ENCODE measurements at places on chromosomes 3 and 15.
A peak's percentile ranks its signal among the peaks of the same experiment; 100 is the strongest.

DNA sequence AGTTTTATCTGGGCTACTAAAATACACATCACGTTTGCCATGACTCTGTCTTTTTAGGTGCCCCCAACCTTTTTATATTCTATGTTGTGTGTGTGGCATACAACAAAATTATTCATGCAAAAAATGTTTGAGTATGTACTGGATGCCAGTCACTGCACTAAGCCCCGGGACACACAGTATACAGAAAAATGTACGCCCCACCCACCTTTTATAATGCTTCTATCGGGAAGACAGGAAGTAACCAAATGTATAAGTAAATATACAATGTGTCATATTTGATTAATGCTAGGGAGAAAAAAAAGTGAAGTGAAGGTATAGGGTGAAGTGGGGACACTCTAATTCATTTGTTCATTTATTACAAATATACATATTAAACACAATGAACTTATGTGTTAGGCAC, 503.4 kb upstream of the MDFIC2 start:
- no peak overlapping the region for H3K27ac ChIP-seq
- H3K36me3 ChIP-seq, result no peaks in the 10 kb centered on the region
- no peak overlapping the region for H3K4me3 ChIP-seq
- DNase-seq, result no peak
- no peaks in the 10 kb centered on the region for H3K4me1 ChIP-seq

DNA sequence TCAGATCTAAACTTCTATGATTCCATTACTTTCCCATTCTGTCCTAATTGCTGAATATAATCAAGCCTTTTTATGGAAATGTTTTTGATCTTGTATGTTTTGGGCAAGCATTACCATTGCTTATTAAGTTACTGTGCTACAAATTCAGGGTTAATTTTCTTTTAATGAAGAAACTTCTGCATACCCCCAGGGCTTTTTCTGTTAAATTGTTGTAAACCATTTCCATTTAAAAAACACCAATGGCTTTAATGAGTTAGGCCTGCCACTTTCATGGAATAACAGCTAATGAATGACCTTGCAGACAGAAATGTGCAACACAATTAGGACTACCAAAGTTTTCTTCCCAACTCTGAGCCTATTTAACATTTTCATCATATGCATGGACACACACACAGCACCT, 150.0 kb downstream of the DIPK2A start:
- no peaks in the 10 kb centered on the region for H3K36me3 ChIP-seq
- no peak for DNase-seq
- H3K27ac ChIP-seq, result no peak overlapping the region

- peaks cover 37% of the 10 kb centered on the region for H3K4me1 ChIP-seq
- peak overlapping the region; percentile 96 for H3K27ac ChIP-seq
- peaks cover 37% of the 10 kb centered on the region for H3K36me3 ChIP-seq
Measured at GRCh38 chr15:43792761-43793476, 799 bp downstream of the SERF2 start.

GRCh38 chr3:128592864-128593263, 57.8 kb downstream of the RPN1 start:
- DNase-seq, result no peak
- H3K36me3 ChIP-seq, result no peaks in the 10 kb centered on the region
- H3K27ac ChIP-seq, result no peak overlapping the region
- H3K4me1 ChIP-seq, result no peaks in the 10 kb centered on the region

DNA sequence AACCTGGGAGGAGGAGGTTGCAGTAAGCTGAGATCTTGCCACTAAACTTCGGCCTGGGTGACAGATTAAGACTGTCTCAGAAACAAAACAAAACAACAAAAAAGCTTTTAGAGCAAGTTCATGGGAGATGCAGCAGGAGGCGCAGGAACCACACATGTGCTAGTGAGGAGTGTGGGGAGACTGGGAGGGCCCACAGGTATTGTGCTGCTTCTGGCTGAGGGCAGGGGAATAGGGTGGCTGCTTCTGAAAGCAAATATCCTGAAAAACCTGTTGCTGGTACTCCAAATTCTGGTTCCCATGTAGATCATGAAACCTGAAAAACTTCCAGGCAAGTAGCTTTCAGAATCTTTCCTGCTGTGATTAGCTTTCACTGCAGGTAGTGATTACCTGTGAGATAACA, 22.1 kb downstream of the TYRO3 start:
- H3K27ac ChIP-seq, result no peak overlapping the region
- H3K4me3 ChIP-seq, result no peak overlapping the region
- H3K4me1 ChIP-seq, result peaks cover 13% of the 10 kb centered on the region
- peaks cover 5% of the 10 kb centered on the region for H3K27me3 ChIP-seq
- no peak for DNase-seq
- no peaks in the 10 kb centered on the region for H3K36me3 ChIP-seq

- no peaks in the 10 kb centered on the region for H3K4me1 ChIP-seq
- H3K27ac ChIP-seq, result no peak overlapping the region
- DNase-seq, result no peak
- no peaks in the 10 kb centered on the region for H3K36me3 ChIP-seq
Measured at GRCh38 chr15:49918121-49918520, 200.9 kb downstream of the ATP8B4 start.

DNA sequence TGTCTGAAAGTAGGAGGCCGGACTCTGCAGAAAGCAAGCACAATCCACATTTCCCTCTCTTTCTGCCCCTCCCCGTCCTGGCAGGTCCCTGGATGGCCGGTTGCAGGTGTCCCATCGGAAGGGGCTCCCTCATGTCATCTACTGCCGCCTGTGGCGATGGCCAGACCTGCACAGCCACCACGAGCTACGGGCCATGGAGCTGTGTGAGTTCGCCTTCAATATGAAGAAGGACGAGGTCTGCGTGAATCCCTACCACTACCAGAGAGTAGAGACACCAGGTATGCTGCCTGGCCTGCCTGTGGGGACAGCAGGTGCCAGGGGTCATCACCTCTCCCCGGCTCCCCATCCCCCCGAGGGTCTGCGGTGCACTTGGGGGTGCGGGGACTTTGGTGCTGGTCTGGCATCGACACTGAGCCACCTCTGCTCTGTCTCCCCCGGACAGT, 89.6 kb downstream of the AAGAB start:
- no peak for DNase-seq
- no peak overlapping the region for H3K27ac ChIP-seq
- H3K27me3 ChIP-seq, result no peaks in the 10 kb centered on the region
- no peaks in the 10 kb centered on the region for H3K4me1 ChIP-seq
- no peak overlapping the region for H3K4me3 ChIP-seq

DNA sequence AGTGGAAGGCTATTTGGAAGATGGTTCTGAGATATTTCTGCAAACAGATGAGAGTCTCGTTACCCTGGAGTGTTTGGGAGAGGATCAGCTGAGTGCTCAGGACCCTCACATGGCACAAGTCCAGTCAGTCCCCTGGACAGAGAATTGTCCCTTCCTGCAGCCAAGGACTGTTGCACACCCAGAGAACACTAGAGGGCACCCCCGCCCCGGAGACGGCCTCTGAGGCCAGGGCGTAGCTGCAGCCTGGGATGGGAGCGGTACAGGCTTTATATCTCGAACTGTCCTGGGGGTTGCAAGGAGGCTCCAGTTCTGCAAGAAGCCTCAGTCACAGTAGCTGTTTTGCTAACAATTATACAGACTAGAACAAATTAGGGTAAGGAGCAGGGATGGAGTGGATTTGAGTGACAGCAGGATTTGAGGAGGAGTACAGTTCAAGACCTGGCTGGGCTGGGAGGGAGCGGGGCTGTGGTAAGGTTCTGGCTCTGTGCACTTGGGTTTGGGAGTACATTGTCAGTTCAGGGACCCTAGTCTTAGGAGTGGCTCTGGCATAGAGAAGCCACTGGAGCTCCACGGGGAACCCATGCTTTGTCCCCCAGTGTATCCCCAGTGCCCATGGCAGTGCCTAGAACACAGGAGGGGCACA, 67.6 kb upstream of the HACD2 start:
- H3K4me1 ChIP-seq, result no peaks in the 10 kb centered on the region
- H3K27ac ChIP-seq, result no peak overlapping the region
- no peaks in the 10 kb centered on the region for H3K27me3 ChIP-seq
- H3K4me3 ChIP-seq, result no peak overlapping the region

GRCh38 chr3:159877924-159878323, 110.7 kb upstream of the IL12A start:
- DNase-seq, result no peak
- no peak overlapping the region for H3K27ac ChIP-seq
- no peak overlapping the region for H3K4me3 ChIP-seq
- H3K27me3 ChIP-seq, result peaks cover 5% of the 10 kb centered on the region

- H3K27me3 ChIP-seq, result no peaks in the 10 kb centered on the region
- peaks cover 30% of the 10 kb centered on the region for H3K36me3 ChIP-seq
- H3K27ac ChIP-seq, result peak overlapping the region; percentile 89
- H3K4me3 ChIP-seq, result peak overlapping the region; percentile 99
Measured at GRCh38 chr3:32952369-32953077, 1.1 kb downstream of the CCR4 start.

GRCh38 chr15:78977091-78977571, 32.3 kb upstream of the CTSH start:
- no peaks in the 10 kb centered on the region for H3K4me1 ChIP-seq
- DNase-seq, result no peak
- H3K27ac ChIP-seq, result no peak overlapping the region
- no peak overlapping the region for H3K4me3 ChIP-seq
- H3K36me3 ChIP-seq, result no peaks in the 10 kb centered on the region

- no peak overlapping the region for H3K4me3 ChIP-seq
- peaks cover 2% of the 10 kb centered on the region for H3K27me3 ChIP-seq
- H3K4me1 ChIP-seq, result no peaks in the 10 kb centered on the region
- DNase-seq, result peak; percentile 15
- no peak overlapping the region for H3K27ac ChIP-seq
- no peaks in the 10 kb centered on the region for H3K36me3 ChIP-seq
Measured at GRCh38 chr3:120198305-120198878, 86.6 kb downstream of the GPR156 start.

DNA sequence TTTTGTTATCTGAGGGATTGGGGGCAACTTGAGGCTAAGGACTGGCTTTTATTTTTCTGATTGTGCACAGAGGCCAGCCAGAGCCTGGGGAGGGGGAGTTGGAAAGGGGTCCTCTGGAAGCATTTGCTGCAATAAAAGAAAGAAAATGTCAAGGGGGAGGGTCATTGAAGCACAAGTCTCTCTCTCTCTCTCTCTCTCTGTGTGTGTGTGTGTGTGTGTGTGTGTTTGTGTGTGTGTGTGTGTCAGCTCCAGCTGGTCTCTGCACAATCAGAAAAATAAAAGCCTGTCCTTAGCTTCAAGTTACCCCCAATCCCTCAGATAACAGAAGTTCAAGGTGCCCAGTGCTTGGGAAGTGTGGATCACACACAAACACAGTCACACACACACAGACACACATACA, 52.1 kb upstream of the CCDC174 start:
- peaks cover 27% of the 10 kb centered on the region for H3K27me3 ChIP-seq
- H3K36me3 ChIP-seq, result no peaks in the 10 kb centered on the region
- DNase-seq, result no peak
- H3K4me3 ChIP-seq, result no peak overlapping the region
- no peak overlapping the region for H3K27ac ChIP-seq
- H3K4me1 ChIP-seq, result no peaks in the 10 kb centered on the region

GRCh38 chr3:38254872-38255271, 10.7 kb upstream of the SLC22A13 start:
- no peaks in the 10 kb centered on the region for H3K27me3 ChIP-seq
- no peak overlapping the region for H3K27ac ChIP-seq
- no peak overlapping the region for H3K4me3 ChIP-seq
- peaks cover 10% of the 10 kb centered on the region for H3K4me1 ChIP-seq
- peaks cover 48% of the 10 kb centered on the region for H3K36me3 ChIP-seq

- H3K27me3 ChIP-seq, result no peaks in the 10 kb centered on the region
- DNase-seq, result no peak
- no peaks in the 10 kb centered on the region for H3K36me3 ChIP-seq
Measured at GRCh38 chr3:9911863-9912262, 5.0 kb upstream of the IL17RC start.

GRCh38 chr15:48672206-48672605, 26.7 kb upstream of the FBN1 start:
- no peak overlapping the region for H3K27ac ChIP-seq
- H3K27me3 ChIP-seq, result no peaks in the 10 kb centered on the region
- H3K36me3 ChIP-seq, result no peaks in the 10 kb centered on the region
- no peak overlapping the region for H3K4me3 ChIP-seq
- H3K4me1 ChIP-seq, result no peaks in the 10 kb centered on the region
- DNase-seq, result no peak

- no peak for DNase-seq
- no peak overlapping the region for H3K27ac ChIP-seq
- no peaks in the 10 kb centered on the region for H3K36me3 ChIP-seq
- H3K4me1 ChIP-seq, result no peaks in the 10 kb centered on the region
- H3K27me3 ChIP-seq, result no peaks in the 10 kb centered on the region
Measured at GRCh38 chr15:46365572-46365971, 730.7 kb downstream of the SQOR start.

- H3K4me3 ChIP-seq, result no peak overlapping the region
- H3K27me3 ChIP-seq, result peaks cover 4% of the 10 kb centered on the region
- no peaks in the 10 kb centered on the region for H3K4me1 ChIP-seq
- DNase-seq, result no peak
Measured at GRCh38 chr3:64104691-64105111, 81.4 kb upstream of the PSMD6 start.

DNA sequence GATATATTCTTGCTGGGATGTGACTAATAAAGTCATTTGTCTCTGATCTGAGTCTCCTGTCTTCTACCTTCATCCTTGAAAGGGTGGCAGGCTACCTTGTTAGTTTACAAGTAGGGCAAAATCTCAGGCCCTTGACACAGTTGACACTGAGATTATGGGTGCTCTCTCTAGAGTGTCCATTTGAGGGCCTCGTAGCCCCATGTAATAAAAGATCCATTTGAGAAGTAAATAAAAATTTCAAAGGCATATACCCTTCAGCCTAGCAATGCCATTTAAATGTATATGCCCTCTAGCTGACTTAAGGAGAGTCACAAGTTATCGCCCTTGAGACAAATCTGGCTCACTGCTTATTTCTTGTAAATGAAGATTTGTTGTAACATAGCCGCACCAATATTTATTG, 98.6 kb downstream of the TCF12 start:
- no peak for DNase-seq
- H3K4me1 ChIP-seq, result no peaks in the 10 kb centered on the region
- H3K27ac ChIP-seq, result no peak overlapping the region
- no peaks in the 10 kb centered on the region for H3K27me3 ChIP-seq
- no peak overlapping the region for H3K4me3 ChIP-seq

DNA sequence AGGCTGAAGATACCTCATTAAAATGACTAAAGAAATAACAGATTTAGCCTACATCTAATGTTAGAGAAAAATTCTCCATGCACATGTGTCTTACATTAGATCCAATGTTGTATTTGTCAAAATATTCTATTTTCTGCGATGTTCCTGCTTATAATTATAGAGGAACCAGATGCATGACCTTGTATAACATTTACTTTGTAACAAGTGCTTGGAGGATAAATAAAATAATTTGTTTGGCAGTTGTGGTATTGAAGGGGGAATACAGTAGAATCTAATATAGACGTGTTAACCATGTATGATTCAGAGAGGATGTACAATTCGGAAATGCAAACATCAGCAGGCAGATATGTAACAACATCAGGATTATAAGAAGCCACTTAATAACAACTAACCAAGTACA, 922.2 kb downstream of the TUSC7 start:
- H3K27me3 ChIP-seq, result no peaks in the 10 kb centered on the region
- no peak for DNase-seq
- H3K36me3 ChIP-seq, result no peaks in the 10 kb centered on the region

GRCh38 chr3:145716519-145716918, 444.5 kb downstream of the PLOD2 start:
- no peaks in the 10 kb centered on the region for H3K36me3 ChIP-seq
- no peaks in the 10 kb centered on the region for H3K27me3 ChIP-seq
- H3K4me1 ChIP-seq, result no peaks in the 10 kb centered on the region
- H3K27ac ChIP-seq, result no peak overlapping the region
- no peak for DNase-seq
- no peak overlapping the region for H3K4me3 ChIP-seq

- H3K27ac ChIP-seq, result no peak overlapping the region
- peaks cover 3% of the 10 kb centered on the region for H3K27me3 ChIP-seq
- no peak overlapping the region for H3K4me3 ChIP-seq
- no peak for DNase-seq
- H3K4me1 ChIP-seq, result no peaks in the 10 kb centered on the region
- H3K36me3 ChIP-seq, result no peaks in the 10 kb centered on the region
Measured at GRCh38 chr15:83088876-83089275, 18.6 kb upstream of the TM6SF1 start.
